ENCODE measurements at places on chromosomes 3 and 15.

DNA sequence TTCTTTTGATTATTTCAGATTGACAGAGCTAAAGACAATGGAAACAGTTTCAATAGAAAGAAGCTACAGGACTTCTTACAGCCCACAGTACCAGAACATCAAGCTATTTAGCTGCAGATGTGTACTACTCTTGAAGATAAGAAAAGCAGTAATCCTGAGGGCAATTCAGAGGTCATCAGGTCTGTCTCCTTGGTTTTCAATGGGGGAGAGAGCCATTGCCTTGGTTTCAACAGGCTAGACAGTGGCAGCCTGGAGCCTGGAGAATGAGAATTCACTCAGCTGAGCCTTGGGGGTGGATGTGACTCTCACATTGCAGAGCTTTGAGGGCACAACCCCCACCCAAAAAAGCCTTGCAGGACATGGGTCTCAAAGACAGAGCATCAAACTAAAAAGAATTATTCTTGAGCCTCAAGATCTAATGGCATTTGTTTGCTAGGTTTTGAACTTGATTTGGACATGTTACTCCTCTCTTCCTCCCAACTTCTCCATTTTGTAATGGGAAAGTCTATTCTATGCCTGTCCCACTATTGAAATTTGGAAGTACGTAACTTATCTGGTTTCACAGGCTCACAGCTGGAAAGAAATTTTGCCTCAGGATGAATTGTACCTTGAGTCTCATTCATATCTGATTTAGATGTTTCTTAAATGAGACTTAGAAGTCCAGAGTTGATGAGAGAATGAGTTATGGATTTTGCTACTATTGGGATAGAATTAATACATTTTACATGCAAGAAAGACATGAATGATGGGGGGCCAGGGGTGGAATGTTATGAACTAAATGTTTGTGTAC is 36.9 kb downstream of the PLSCR1 start:
- no peak for DNase-seq

DNA sequence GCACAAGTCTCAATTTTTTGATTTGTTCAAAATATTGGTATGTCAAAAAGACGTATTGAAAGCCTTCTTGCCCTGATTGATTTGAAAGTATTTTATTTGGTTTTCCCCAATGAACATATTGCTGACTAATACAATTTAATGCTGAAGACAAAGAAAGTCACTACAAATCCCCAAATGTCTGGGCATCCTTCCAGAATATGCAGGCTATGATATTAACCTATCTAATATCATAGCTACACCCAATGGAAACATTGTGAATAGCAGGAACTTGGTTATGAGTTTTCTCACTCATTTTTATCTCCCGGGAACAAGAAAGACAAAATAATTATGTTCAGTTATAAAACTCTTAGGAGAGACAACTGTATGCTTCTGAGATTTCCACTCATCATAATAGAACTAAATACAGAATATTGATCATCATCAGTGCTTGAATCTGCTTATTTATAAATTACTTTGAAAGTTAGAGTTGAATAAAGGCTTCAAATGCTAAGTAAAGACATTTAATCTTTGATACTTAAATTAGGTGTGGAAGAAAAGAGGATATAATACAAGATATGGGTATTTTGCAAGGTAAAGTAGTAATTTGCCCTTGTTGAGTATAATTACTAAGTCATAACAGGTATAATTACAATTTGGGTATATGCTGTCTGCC is 483.9 kb downstream of the RBMS3 start:
- no peak for DNase-seq

DNA sequence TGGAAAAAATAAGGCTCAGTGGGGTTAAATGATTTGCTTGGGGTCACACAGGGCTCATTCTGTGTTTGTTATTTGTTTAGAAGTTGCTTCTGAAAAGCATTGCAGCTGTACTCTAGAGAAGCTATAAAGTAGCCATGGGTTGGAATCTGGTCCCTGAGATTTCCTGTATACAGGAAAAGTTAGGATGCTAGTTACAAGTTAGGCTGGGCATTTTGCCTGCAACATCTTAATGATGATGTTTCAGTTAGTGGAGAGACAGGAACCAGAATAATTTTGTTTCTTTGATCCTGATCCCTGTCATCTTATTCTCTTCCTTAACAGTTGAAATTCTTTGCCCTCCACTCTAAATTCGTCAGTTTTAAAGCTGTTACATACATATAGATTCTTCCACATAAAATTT is 445.3 kb downstream of the OTOL1 start:
- no peak for DNase-seq

- no peak for DNase-seq
Observed at GRCh38 chr3:77041811-77042210, 1.9 kb downstream of the ROBO2 start.

DNA sequence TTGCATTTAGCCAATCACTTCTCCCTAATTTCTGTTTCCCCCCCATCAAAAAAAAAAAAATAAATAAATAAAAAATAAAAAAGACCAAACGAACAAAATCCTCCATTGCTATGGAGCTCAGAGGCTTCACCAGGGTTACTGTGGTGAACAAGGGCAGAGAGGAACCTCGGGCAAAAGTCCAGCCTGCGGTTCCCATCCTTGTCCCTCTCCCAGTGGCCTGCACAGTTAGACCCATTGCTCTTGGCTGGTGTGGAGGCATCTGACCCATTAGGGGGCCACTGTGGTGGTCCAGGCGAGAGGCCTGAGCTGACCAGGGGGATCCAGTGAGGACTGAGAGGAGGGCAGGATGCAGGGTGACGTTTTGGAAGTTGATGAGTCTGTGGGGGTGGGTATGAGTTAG is 18.8 kb downstream of the CORO2B start:
- DNase-seq = no peak

DNA sequence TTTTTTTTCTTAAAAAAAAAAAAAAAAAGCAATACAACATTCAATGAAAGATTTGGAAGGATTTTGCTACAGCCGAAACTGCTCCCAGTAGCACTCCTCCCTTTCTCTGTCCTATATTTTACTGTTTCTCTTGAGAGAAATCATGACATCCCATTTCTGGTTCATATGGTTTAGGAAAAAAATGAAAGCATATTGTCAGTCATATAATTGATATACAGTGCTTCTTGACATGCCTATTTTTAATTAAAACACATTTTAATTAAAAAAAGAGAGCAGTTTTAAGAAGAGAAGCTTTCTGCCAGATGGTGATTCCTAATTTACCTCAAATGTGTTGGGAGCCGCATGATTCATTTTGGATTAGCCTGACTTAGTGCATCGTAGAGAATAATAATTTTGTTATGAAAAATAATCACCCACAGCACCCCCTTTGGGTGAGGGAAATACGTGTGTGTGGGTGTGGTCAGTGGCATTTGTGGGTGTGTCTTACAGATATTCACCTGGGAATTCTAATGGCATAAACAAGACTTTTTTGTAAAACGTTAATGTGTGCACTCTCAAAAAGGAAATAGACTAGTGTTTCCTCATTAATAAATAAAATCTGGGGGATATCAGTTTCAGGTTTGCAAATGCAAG is 544.5 kb downstream of the MFSD1 start:
- no peak for DNase-seq

- DNase-seq = no peak
Observed at GRCh38 chr15:62231856-62232255, 66.8 kb upstream of the C2CD4B start.

DNA sequence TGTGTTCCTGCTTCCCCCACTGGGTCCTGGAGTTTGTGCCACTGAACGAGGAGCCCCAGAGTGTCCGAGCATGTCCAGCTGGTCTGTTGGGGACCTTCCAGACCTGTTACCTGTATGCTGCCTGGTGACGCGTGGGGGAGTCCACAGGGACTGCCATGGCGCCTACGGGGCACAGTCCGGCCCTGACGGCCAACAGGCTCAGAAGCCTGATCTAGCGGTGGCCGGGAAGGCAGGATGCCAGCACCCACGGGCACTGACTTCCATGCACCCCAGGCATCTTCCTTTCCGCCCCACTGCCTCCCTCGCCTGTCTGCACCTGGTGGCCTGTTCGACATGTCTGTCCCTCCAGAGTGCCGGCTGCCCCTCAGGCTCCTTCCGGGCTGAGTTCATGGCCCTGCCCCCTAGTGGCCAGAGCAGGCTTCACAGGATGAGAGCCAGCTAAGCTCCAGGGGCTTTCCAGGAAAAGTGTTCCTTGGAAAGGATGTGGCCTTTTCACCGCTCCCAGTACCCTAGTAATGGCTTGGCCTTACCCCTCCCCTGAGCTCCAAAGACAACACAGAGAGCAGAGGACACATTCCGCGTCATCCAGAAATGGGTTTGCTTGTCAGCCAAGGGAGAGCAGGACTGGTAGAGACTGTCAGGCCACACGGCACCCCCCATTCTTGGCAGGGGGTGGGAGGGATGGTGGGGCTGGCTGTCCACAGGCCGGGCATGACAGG is 35.7 kb downstream of the NGRN start:
- no peak for DNase-seq

- DNase-seq = no peak
Observed at GRCh38 chr15:31383139-31383538, 56.5 kb downstream of the KLF13 start.

DNA sequence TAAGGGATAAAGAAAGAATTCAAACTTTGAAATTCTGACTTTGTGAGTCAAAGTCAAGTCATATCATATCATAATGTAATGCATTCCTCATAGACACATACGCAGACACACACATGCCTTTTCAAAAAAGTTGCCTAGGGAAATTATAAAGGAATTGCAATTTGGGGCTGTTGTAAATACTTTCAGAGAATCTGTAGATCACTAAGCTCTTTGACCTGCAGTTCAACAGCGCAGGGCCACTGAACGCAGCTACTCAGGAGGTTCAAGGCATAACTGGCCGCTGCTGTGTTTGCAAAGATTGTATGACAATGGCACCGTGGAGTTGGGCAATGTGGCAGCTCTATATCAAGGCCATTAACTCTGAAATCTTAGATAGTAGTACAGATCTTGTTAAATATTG is 188.4 kb upstream of the THRB start:
- DNase-seq = no peak

- DNase-seq = no peak
Observed at GRCh38 chr3:10299175-10299574, 6.4 kb upstream of the GHRL start.

DNA sequence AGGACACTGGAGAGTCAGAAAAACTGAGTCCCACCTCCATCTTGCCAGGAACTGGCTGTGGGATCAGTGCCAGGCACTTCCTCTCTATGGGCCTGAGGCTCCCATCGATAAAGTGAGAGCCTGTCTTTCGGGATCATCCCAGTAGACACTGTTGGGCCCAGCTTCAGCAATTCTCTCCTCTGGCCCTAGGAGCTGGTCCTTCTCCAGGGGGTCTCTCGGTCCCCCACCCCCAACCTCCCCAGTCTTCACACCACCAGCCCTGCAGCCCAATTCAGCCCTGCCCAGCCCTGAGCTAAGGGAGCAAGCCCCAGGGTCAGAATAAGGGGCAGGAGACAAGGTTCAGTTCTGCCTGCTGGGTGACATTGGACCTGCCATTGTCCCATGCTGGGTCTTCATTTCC is 4.5 kb upstream of the LCTL start:
- no peak for DNase-seq

- no peak for DNase-seq
Observed at GRCh38 chr3:131007782-131008181, 18.8 kb downstream of the ASTE1 start.

- DNase-seq = no peak
Observed at GRCh38 chr3:194675081-194675640, 3.2 kb upstream of the LSG1 start.

DNA sequence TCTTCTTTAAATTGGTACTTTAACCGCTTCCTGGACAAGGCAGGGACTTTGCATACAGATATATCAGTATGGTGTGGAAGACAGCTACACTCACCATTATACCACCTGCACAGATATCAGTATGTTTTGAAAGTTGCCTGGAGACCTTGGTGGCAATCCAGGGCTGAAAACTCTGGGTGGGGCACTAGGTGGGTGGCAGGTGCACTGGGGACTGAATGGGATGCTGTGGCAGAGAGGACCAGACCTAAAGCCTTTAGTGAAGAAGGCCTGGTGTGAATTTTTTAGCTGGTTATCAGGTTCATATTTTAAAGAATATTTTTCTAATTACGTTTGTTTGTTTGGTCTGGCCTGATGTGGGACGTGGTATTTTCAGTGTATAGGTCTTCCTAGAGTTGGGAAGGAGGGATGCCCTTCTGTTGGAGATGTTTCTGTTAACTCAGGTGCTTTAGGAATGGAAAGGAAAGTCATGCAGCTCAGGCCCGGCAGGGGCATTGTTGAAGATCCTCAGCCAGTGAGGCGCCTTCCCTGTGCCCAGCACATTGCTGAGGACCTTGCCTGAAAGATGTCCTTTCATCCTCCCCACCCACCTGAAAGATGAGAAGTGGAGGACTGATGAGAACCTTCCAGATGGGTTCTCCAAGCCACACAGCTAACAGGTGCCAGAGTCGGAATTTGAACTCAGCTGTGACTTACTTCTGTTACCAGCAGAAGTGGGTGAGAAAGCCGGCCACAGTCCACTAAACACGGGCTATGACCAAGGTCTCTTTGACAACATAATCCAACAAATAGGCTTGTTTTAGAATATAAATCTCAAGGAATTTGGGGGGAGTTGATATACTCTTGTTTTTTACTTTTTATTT is 77.3 kb downstream of the APBA2 start:
- DNase-seq = no peak

- DNase-seq = no peak
Observed at GRCh38 chr3:120795959-120796358, 53.4 kb downstream of the GTF2E1 start.

- no peak for DNase-seq
Observed at GRCh38 chr3:16897254-16897926, 12.6 kb downstream of the PLCL2 start.

DNA sequence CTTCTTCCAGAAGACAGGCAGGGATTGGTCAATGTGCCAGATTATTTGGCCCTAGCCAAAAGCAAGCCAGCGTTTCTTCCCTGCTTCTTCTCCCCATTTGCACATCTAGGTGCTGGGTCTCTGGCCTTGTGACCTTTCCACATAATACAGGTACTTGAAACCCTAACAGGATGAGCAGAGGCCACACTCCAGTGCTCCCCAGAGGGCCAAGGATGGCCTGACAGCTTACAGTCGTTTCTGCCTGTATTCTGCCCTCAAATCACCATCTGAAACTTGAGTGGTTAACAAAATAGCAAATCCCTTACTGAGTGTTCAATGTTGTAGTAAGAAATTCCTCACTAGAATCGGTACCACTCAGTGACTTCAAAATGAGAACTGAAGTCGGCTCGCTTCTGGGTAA is 29.1 kb downstream of the MKRN2 start:
- no peak for DNase-seq

DNA sequence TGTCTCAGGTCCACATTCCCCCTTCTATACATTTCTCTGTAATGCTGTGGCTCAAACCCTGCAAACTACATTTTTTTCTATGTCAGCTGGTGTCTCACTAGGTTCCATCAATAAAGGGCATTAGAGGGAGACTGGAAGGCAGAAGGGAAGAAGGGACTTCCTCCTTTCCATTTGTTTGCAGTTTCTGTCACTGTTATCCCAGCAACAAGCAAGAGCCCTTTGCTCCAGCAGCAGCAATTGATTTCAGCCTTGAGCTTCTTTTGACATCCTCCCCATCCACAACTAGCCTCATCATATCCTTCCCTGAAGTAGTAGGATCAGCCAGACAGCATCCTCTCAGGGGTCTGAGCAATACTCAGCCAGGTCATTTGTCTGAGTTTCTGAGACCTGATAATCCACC is 5.3 kb upstream of the NCK1 start:
- no peak for DNase-seq

- DNase-seq = no peak
Observed at GRCh38 chr15:95304151-95304946, 1026.2 kb upstream of the NR2F2 start.

Measured in NCI-H1436 treated with DMSO at 0.1 percent for 48 hours (cell line).